ENCODE measurements at places on chromosomes 7 and 10. TPM values are rescaled to one million over a fixed set of nuclear protein-coding genes. Genes with fewer than 3 reads are reported as not detected.

Gene PDE1C
- total RNA-seq, result 0.83 TPM

Gene FANK1
- 1.6 TPM for total RNA-seq

Gene FAM25A
- not detected for total RNA-seq

Gene CLDN4
- total RNA-seq, result not detected

Data from SK-MEL-5 (cell line).